ENCODE measurements at places on chromosomes 7 and 10. TPM values are rescaled to one million over a fixed set of nuclear protein-coding genes. Genes with fewer than 3 reads are reported as not detected.

Gene ADAM22
- total RNA-seq: 0.07 TPM

Gene LBX1
- not detected for total RNA-seq

Gene OR2A7
- total RNA-seq: 1.6 TPM

Gene VIPR2
- total RNA-seq: not detected

Gene PRKCQ
- total RNA-seq: 4.8 TPM

Gene IL6
- total RNA-seq: 3.1 TPM

Gene SKIDA1
- 0.07 TPM for total RNA-seq

Gene AGMO
- not detected for total RNA-seq

Gene OR2A14
- not detected for total RNA-seq

Gene MSS51
- 0.68 TPM for total RNA-seq

Gene OPN1SW
- not detected for total RNA-seq

Gene CRYGN
- 0.14 TPM for total RNA-seq

Gene MUC12
- not detected for total RNA-seq

Gene FAM241B
- total RNA-seq: 4.1 TPM

Gene HUS1
- 34.5 TPM for total RNA-seq

Gene RBP3
- not detected for total RNA-seq

Gene PDZD7
- total RNA-seq: 1.4 TPM

Gene HECW1
- not detected for total RNA-seq

All from nasal cavity respiratory epithelium epithelial cell of viscerocranial mucosa (primary cell).